A549 treated with Mapracorat at 1 μM for 4 hours (cell line): ENCODE measurements at places on chromosomes 3 and 15. TPM values are rescaled to one million over a fixed set of nuclear protein-coding genes. Genes with fewer than 3 reads are reported as not detected.

The RBP2 gene
- not detected in 5 replicates for total RNA-seq

The ITGB5 gene
- 400 to 466 TPM (median 456 TPM) in 5 replicates for total RNA-seq

The ST3GAL6 gene
- 0.88 to 1.3 TPM (median 1.1 TPM) in 5 replicates for total RNA-seq

The TARS3 gene
- 6.4 to 9.0 TPM (median 7.6 TPM) in 5 replicates for total RNA-seq

The CP gene
- 4.5 to 7.7 TPM (median 5.5 TPM) in 5 replicates for total RNA-seq

The NME9 gene
- total RNA-seq, result not detected in 5 replicates

The BRPF1 gene
- total RNA-seq, result 17.6 to 20.3 TPM (median 18.6 TPM) in 5 replicates

The PFN2 gene
- total RNA-seq, result 143 to 173 TPM (median 152 TPM) in 5 replicates

The ADGRG7 gene
- not detected in 5 replicates for total RNA-seq

The LMAN1L gene
- not detected in 5 replicates for total RNA-seq

The CCDC39 gene
- total RNA-seq, result not detected in 5 replicates

The AMT gene
- total RNA-seq, result 0.28 to 0.73 TPM (median 0.44 TPM) in 4 of 5 replicates, not detected in the other

The CRYGS gene
- 0.80 to 0.95 TPM (median 0.83 TPM) in 5 replicates for total RNA-seq

The XCR1 gene
- total RNA-seq, result not detected in 5 replicates

The PPP1R14D gene
- 0.20 to 0.33 TPM in 2 of 5 replicates, not detected in the others for total RNA-seq

The ABHD14A gene
- 11.7 to 16.1 TPM (median 14.4 TPM) in 5 replicates for total RNA-seq

The TRH gene
- total RNA-seq, result not detected in 5 replicates

The FES gene
- total RNA-seq, result 0.43 to 1.0 TPM (median 0.78 TPM) in 5 replicates

The RTP3 gene
- not detected in 5 replicates for total RNA-seq

The AQP9 gene
- 0.05 to 0.06 TPM in 2 of 5 replicates, not detected in the others for total RNA-seq

The DNAH1 gene
- total RNA-seq, result 0.66 to 0.92 TPM (median 0.81 TPM) in 5 replicates

The CLDN16 gene
- 0.16 TPM in 1 of 5 replicates, not detected in the others for total RNA-seq

The SLC2A2 gene
- not detected in 5 replicates for total RNA-seq

The CELSR3 gene
- total RNA-seq, result 2.8 to 4.7 TPM (median 4.4 TPM) in 5 replicates

The SST gene
- total RNA-seq, result not detected in 5 replicates

The RAD51 gene
- total RNA-seq, result 17.3 to 21.5 TPM (median 19.4 TPM) in 5 replicates

The ACP3 gene
- total RNA-seq, result 0.07 to 0.08 TPM in 2 of 5 replicates, not detected in the others

The ARGFX gene
- not detected in 5 replicates for total RNA-seq

The IQCF2 gene
- total RNA-seq, result not detected in 5 replicates

The TTLL13 gene
- 0.07 to 0.59 TPM (median 0.10 TPM) in 4 of 5 replicates, not detected in the other for total RNA-seq

The STRIT1 gene
- total RNA-seq, result not detected in 5 replicates

The HRH1 gene
- 5.7 to 8.7 TPM (median 7.3 TPM) in 5 replicates for total RNA-seq

The GOLGA6L7 gene
- total RNA-seq, result not detected in 5 replicates

The PLSCR2 gene
- total RNA-seq, result not detected in 5 replicates

The ZNF660 gene
- not detected in 5 replicates for total RNA-seq

The RETNLB gene
- total RNA-seq, result not detected in 5 replicates

The GCHFR gene
- total RNA-seq, result 6.7 to 8.7 TPM (median 7.4 TPM) in 5 replicates

The COMMD2 gene
- 29.1 to 39.1 TPM (median 35.1 TPM) in 5 replicates for total RNA-seq

The RARB gene
- total RNA-seq, result 5.5 to 10.9 TPM (median 8.3 TPM) in 5 replicates

The GNAT1 gene
- total RNA-seq, result 0.05 to 0.31 TPM in 2 of 5 replicates, not detected in the others

The MAGEL2 gene
- not detected in 5 replicates for total RNA-seq

The SH2D7 gene
- total RNA-seq, result not detected in 5 replicates

The MASP1 gene
- not detected in 5 replicates for total RNA-seq

The SLC22A14 gene
- 0.06 to 0.07 TPM (median 0.07 TPM) in 3 of 5 replicates, not detected in the others for total RNA-seq

The CFAP92 gene
- total RNA-seq, result 0.21 TPM in 1 of 5 replicates, not detected in the others

The LSMEM2 gene
- total RNA-seq, result 0.11 TPM in 1 of 5 replicates, not detected in the others

The ABHD5 gene
- 19.1 to 25.5 TPM (median 21.5 TPM) in 5 replicates for total RNA-seq

The SLC9C1 gene
- not detected in 5 replicates for total RNA-seq

The POLQ gene
- 5.7 to 7.2 TPM (median 6.4 TPM) in 5 replicates for total RNA-seq

The EFCC1 gene
- total RNA-seq, result not detected in 5 replicates

The P2RY13 gene
- total RNA-seq, result not detected in 5 replicates

The UBE3A gene
- 17.3 to 27.4 TPM (median 24.6 TPM) in 5 replicates for total RNA-seq

The ANKRD34C gene
- total RNA-seq, result not detected in 5 replicates

The ZMYND10 gene
- 1.1 to 1.3 TPM (median 1.2 TPM) in 5 replicates for total RNA-seq

The UBA3 gene
- 20.1 to 26.7 TPM (median 25.9 TPM) in 5 replicates for total RNA-seq
